T-helper 17 cell (primary cell): ENCODE measurements at places on chromosomes 4 and X. TPM values are rescaled to one million over a fixed set of nuclear protein-coding genes. Genes with fewer than 3 reads are reported as not detected.

DNA sequence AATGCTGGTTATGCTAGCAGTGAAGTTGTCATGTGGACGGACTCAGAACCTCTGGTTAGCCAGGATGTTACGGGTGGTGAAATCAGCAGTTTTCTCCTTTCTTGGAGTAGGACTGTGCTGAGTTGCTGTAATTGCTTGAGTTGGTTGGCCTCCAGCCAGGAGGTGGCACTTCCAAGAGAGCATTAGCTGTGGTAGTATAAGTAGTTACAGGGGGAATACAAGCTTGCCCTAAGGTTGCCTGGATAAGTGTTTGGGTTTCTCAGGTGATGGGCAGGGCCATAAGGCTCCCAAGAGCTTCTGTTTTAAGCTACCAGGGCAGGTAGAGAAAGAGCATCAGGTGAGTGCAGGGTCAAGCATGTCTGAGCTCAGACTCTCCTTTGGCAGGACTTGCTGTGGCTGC is 103.0 kb downstream of the ZNF518B start:
- H3K27me3 ChIP-seq, result peaks cover 19% of the 10 kb centered on the region
- DNase-seq, result no peak
- H3K4me3 ChIP-seq, result no peak overlapping the region
- H3K27ac ChIP-seq, result no peak overlapping the region
- peaks cover 4% of the 10 kb centered on the region for H3K36me3 ChIP-seq

DNA sequence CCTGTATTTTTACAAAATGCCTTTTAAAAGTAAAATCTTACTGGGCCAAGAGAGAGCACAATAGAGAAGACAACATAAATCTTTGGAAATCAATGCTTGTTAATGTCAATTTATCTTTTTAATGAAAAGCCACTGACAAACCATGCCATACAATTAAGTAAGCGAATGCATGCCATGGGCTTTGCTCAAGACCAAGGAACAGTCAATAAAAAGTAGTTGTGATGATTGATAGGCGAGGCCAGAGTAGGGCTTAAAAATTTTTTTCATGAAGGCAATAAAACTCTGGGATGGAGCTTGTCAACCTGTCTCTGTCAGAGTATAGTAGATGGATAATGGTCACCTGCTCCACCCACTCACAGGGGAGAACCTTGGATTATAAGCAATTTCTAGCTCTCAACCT is 17.5 kb upstream of the GPM6B start:
- no peaks in the 10 kb centered on the region for H3K27me3 ChIP-seq
- H3K4me3 ChIP-seq, result no peak overlapping the region
- no peak for DNase-seq
- H3K36me3 ChIP-seq, result no peaks in the 10 kb centered on the region
- no peak overlapping the region for H3K27ac ChIP-seq
- no peaks in the 10 kb centered on the region for H3K4me1 ChIP-seq

- DNase-seq, result no peak
- peak overlapping the region; percentile 67 for H3K27ac ChIP-seq
- no peaks in the 10 kb centered on the region for H3K27me3 ChIP-seq
Measured at GRCh38 chr4:184395451-184395917, 78.9 kb downstream of the IRF2 start.

DNA sequence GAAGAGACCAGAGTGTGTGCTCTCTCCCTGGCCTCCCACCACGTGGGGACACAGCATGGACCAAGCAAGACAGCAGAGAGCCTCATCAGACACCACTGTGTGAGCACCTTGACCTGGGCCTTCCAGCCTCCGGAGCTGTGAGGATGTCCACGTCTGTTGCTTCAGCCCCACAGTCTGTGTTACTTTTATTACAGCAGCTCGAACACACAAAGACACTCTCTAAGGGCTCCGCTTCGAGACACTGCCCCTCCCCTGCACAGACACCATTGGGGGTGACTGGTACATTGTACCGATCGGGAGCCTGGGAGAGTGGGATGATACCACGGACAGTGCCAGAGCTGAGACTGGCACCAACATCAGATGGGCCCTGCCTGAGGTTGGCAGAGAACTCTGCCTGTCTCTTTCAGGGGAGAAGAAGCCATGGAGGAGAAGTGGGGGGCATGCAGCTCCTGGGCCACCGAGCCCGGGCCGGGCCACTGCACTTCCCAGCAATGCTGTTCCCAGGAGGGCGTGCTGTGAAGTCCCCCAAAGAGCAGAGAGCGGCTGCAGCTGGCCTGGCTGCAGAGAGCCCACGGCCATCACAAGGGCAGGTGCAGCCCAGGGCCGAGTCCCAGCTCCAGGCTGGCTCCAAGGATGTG is 48.1 kb upstream of the HMX1 start:
- H3K27me3 ChIP-seq, result peaks cover 14% of the 10 kb centered on the region
- no peaks in the 10 kb centered on the region for H3K36me3 ChIP-seq
- no peak overlapping the region for H3K27ac ChIP-seq
- DNase-seq, result no peak
- H3K4me3 ChIP-seq, result no peak overlapping the region

DNA sequence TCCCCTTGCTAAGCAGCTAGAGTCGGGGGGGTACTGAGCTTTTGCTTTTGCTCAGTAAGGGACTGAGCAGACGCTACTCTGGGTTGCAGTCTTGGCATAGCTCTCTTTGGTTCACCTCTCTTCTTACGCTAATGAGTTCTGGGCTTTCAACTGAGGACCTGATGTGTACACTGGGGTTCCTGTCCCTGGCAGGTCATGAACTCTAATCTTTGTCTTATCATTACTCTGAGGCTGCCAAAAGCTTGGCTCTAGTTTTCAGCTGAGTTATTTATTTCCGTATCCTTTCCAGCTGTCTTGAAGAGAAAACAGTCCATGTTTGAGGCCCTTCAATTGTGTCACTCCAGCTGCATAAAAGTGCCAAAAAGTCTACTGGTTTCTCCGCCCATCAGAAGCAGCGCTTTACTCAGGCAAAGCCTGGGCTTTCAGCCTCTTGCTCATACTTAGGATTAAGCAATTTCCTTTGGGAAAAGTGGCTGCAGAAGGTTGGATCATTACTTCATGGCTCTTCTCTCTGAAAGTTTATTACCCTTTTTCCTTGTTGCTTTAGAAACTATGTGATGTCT is 121.0 kb upstream of the STOX2 start:
- no peaks in the 10 kb centered on the region for H3K36me3 ChIP-seq
- no peaks in the 10 kb centered on the region for H3K4me1 ChIP-seq
- H3K4me3 ChIP-seq, result no peak overlapping the region
- no peak for DNase-seq

- no peak for DNase-seq
- H3K36me3 ChIP-seq, result no peaks in the 10 kb centered on the region
- H3K4me3 ChIP-seq, result no peak overlapping the region
- no peak overlapping the region for H3K27ac ChIP-seq
Measured at GRCh38 chr4:132593717-132594400, 555.2 kb upstream of the PCDH10 start.

Gene PIN4
- 2.6 TPM for total RNA-seq

Gene XG
- total RNA-seq, result 0.34 TPM
